ENCODE measurements at places on chromosomes 7 and 10.

- H3K36me3 ChIP-seq: peaks cover 27% of the 10 kb centered on the region
- peaks cover 31% of the 10 kb centered on the region for H3K27me3 ChIP-seq
- DNase-seq: no peak
- no peak overlapping the region for H3K27ac ChIP-seq
Measured at GRCh38 chr7:155188821-155189581, 108.7 kb upstream of the INSIG1 start.

DNA sequence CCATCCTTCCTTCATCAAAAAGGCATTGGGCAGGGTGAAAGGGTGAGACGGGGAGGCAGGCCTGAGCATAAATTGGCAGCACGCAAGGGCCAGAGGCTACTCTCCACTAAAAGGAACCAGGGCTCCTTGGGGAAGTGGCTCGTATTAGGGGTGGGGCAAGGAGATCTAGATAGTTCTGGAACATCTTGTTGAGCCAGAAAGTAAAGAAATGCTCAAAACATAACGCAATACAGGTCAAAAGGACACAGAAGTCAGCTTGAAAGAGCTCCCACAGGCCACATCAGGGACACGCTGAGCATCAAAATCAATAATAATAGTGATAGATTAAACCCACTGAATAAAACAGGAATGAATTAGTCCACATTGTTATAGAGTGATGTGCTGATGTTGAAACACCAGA lies 203.1 kb downstream of the ELMO1 start:
- no peak overlapping the region for H3K27ac ChIP-seq
- peaks cover 12% of the 10 kb centered on the region for H3K36me3 ChIP-seq
- DNase-seq: no peak
- peaks cover 11% of the 10 kb centered on the region for H3K4me1 ChIP-seq
- H3K4me3 ChIP-seq: no peak overlapping the region

GRCh38 chr7:76020031-76020714 lies 25.8 kb upstream of the TMEM120A start:
- no peak overlapping the region for H3K4me3 ChIP-seq
- peaks cover 12% of the 10 kb centered on the region for H3K36me3 ChIP-seq
- DNase-seq: peak; percentile 70
- peaks cover 10% of the 10 kb centered on the region for H3K4me1 ChIP-seq

- H3K27me3 ChIP-seq: peaks cover 7% of the 10 kb centered on the region
- no peak overlapping the region for H3K27ac ChIP-seq
- H3K4me3 ChIP-seq: no peak overlapping the region
- no peaks in the 10 kb centered on the region for H3K36me3 ChIP-seq
- no peaks in the 10 kb centered on the region for H3K4me1 ChIP-seq
Measured at GRCh38 chr10:24277771-24278170, 68.8 kb downstream of the KIAA1217 start.
